ENCODE measurements at places on chromosomes 7 and 10.
A peak's percentile ranks its signal among the peaks of the same experiment; 100 is the strongest.

DNA sequence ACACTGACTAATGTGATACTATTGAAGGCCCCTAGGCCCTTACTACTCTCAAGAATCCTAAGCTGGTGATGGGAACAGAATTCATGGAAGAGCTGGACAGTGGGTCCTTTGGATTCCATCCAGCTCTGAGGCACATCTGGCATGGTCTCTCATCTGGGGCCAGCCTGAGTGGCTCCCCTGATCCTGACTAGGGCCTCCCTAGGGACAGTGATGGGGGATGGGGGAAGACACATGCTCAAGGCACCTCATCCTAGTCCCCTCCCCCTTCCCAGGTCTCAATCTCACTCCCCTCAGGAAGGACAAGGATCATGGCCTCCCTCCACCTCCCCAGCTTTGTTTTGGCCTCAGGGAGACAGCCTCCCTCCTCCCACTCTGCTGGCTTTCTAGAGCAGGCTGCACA, 1.8 kb downstream of the KCNIP2 start:
- no peak for DNase-seq

DNA sequence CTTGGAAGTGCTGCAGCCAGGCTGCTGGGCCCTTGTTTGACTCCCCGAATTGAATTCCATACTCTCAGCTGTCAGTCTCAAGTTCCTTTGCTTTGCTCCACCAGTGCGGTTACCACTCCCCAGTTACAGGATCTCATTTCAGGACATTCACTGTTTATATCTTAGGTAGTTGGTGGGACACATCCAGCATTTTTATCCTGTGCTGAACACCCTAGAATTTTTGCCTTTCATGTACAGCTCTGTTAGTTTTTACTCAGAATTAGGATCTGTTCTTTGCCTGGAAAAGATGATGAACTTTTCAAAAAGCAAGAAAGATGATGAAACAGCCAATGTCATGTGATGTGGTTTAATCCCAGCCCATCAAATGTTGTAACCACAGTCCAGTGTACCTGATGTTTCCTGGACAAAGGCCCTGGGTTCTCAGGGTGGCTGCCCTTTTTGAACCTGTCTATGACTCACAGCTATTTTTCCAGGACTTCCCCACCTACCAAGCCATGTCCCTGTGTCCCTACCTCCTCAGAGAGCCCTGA, 149.7 kb downstream of the NOC3L start:
- no peak for DNase-seq

GRCh38 chr7:123846217-123846891, 1.4 kb downstream of the HYAL4 start:
- no peak for DNase-seq

GRCh38 chr7:117640465-117640864, 160.6 kb downstream of the CFTR start:
- DNase-seq, result no peak

DNA sequence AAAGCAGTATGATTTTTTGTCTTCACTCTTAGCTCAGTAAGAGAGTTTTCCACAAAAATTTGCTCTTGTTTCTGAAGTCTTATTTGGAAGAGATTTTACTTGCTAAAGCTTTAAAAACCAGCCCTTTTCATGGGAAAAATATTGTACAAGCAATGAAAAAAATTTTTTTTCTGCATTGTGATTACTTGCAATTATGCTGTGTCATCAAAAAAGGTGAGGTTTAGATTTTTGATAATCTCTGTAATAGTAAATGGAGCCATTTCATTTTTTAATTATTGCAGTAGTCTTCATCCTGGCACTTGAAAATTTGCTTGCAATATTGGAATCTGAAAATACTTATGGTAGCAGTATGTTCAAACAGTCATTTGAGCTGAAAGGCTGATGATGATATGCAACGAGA, 447.4 kb downstream of the SH2D4B start:
- DNase-seq, result no peak

DNA sequence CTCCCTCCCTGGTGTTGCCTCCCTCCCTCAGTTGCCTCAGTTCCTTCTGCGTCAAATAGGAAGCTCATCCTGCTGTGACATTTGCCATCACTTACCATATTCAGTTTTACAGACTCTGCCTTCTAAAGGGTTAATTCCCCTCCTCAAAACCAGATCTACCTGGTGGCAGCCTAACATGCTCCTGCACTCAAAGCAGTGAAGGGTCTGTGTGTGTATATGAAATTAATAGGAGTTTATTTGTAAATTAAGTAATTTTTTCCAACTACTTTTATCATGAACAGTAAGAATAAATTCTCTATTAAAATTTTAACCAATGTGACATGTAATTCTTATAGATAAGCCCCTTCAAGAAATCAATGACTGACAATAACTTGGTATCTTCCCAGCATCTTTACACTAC, 158.6 kb upstream of the INSYN2A start:
- no peak for DNase-seq

DNA sequence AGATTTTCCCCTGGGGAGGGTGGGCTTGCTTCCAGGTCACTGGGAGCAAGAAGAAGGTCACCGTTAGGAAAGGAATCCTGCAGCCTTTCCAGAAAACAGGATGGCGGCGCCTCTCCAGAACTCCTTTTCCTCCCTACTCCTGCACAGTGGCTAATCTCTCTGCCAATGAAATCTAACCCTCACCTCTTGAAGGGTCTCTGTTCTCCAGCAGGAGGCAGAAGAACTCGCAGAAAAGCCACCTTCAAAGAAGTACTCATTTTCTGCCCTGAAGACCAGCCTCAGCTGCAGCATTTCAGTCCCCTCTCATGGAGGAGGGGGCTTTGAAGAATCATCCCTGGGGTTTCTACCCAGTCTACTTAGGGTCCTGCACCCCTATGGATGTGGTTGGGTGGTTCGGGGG, 626.9 kb downstream of the CALN1 start:
- no peak for DNase-seq

- no peak for DNase-seq
Measured at GRCh38 chr7:158186864-158187693, 400.5 kb downstream of the PTPRN2 start.

GRCh38 chr10:122503886-122504609, 42.7 kb downstream of the HTRA1 start:
- DNase-seq, result no peak

DNA sequence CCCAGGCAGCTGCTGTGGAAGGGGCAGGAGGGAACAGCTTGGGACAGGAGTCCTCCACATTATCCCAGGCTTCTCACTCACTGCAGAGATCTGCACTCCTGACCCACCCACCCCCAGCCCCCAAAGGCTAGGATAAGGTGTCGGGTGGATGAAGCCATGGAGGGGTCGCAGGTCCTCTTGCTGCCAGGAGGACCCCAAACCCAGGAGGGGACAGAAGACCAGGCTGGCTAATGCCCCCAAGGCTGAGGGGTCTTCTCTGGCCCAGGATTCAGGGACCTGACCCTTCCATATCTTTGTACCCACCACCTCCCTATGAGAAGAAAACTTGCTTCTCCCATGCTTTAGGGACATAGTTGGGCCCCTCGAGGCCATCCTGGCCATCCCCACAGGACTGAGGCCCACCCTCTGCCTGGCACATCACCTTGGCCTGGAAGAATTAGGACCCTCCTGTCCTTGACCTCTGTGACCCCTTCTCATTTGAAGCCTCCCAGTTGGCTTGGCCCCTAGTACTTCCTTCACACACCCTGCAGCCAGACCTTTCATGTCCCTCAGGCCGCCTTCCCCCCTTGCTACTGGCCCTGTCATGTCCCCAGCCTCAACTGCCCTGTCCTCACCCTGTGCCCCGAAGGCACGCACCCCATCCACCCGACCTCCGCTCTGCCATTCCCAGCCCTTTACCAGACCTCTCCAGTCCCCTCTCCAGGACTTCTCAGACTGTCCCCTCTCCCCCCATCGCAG, 21.6 kb downstream of the KCNH2 start:
- DNase-seq, result no peak

GRCh38 chr10:61188691-61189090, 244.7 kb upstream of the RHOBTB1 start:
- DNase-seq, result no peak

DNA sequence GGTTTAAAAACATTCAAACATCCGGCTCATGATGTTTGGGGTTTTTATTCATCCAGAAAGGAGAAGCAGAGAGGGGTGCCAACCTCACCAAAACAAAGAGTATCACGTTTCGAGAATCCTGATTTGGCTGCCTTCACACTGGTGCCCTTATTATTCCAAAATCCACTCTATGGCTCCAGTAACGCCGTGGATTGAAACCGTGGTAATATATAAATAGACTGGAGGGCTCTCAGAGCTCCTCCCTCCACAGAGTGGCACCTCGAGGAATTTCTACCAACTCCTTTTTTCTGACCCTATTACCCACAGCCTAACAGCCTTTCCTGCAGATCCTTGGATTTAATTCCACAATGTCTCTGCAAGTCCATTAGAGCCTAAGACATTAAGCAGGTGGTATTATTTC, 353.6 kb downstream of the CRPPA start:
- no peak for DNase-seq

GRCh38 chr10:126549344-126549743, 121.1 kb downstream of the C10orf90 start:
- DNase-seq, result no peak

DNA sequence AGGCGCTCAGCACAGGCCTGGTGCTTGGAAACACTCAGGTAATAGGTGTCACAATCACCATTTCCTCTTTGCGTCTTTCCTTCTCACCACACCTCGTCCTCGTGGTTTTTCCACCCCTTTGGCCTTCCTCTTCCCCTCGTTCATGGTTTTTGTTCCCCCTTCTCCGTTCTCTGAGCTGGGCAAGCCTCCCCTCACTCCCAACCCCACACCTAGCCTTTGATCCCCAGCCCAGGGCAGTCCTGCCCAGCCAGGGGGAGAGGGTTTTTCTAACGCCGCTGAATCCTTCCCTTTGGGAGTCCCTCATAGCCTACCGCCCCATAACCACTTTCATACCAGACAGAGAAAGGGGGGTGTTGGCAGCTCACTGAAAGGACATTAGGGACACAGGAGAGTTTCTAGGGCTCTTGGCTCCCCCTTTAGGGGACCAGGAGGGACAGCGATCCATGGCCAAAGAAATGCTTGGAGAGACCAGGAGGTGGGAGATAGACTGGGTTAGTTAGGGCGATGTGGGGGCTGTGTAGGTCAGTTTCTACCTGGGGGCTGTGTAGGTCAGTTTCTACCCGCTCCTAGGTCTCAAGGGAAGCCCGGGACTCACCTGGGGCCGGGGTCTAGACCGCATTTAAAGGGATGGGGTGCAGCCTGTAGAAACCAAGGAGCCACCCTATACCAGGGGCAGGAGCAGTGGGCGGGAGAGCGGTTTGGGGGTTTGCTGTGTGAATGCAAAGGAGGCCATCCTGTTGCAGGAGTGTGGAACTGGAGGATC, 1.4 kb downstream of the EPHB4 start:
- no peak for DNase-seq

- DNase-seq, result no peak
Measured at GRCh38 chr7:155791836-155792235, 20.4 kb downstream of the SHH start.

DNA sequence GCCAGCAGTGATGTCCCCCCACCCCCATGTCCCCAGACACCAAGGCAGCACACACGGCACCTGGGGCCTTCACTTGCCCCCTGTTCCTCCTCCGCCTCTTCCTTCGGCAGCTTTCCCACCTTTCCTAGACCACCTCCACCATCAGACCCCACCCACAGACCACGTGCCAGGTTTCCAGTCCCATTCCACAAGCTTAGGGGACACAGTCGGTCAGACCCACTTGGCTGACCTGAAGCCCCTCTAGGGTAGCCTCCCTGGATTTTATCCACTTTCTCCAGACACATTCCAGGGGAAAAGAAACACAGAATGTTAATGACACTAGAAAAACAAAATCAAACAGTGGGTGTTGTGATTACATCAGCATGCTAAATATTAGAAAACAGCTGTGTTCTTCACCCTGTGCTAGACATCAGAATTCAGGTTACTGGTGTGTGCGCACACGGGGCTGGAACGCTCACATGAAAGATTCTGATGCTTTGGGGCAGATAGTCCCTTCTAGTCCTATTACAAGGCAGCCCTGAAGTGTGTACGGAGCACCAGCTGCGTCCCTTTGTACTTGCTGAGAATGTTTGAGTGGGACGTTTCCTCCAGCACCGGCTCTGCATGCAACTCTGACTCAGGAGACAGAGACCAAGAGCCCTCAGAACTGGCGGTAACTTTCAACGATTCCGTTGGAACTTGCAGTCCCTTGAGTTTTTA, 75.5 kb upstream of the PPP2R2D start:
- DNase-seq, result no peak

- no peak for DNase-seq
Measured at GRCh38 chr7:98629001-98629431, 11.9 kb downstream of the NPTX2 start.

DNA sequence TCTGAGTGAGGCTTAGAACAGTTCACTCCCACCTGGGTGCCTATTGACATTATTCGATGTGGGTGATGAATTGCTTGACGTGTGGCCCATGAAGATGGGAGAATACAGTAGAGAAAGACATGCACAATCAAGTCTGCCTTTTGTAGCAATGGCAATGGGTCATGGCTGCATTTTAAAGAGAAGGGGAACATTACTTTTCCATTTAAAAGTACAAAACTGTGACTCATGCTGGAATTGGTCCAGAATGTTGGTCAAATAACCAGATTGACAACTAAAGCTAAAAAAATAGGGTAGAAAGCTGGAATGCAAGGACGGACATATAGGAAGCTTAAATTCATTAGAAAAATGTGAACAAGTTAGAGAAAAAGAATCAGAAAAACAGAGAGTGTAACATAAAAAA, 104.1 kb upstream of the SLC25A13 start:
- DNase-seq, result peak; percentile 8

DNA sequence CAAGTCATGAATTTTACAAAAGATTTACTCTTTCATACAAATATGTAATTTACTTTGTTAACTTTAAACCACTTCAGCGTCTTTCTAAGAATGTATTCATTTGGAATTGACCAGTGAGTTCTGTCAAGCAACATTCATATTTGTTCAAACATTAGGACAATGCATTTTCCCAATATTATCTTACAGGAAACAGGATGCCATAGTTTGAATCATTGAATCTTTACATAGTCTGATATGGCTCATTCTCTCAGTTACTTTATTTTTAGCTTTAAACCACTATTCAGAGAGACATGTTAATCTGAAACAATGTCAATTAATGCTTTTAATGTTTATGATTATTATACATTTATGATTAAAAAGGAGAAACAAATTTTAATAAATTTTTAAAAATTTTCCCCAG, 21.1 kb upstream of the MEOX2 start:
- no peak for DNase-seq

DNA sequence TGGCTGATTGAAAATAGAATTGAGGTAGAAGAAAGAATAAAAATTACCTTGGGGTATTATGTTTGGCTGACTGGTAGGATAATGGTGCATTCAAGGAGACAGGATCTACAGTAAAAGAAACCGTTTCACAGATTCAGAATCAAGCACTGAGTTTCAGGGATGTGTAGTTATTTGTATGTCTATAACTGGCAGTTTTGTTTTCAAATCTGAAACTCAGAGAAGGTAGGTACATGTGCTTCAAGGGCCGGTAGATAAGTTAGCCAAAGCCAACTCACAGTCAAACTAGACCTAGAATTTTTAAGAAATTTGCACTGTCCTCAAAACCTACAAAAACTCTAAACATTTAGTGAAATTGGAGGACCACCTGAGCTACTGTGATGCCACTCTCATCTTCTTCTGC, 191.5 kb downstream of the FOXP2 start:
- DNase-seq, result no peak

- DNase-seq, result no peak
Measured at GRCh38 chr7:84425702-84426259, 231.2 kb upstream of the SEMA3A start.

All from HS-5 (cell line).